ENCODE measurements at places on chromosomes 2 and 18.

GRCh38 chr18:37534627-37535026, 31.0 kb downstream of the CELF4 start:
- DNase-seq, result no peak

DNA sequence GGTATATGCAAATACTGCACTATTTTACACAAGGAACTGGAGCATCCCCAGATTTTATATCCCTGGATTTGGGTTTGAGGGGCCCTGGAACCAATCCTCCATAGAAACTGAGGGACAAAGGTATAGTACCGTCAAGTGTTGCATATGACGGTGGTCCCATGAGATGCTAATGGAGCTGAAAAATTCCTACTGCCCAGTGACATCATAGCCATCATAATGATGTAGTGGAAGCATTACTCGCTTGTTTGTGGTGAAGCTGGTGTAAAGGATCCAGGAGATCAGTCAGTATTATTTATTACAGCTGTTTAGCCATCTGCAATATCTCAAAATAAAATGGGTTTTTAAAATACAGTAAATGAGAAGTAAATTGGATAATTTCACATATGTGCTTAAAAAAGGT, 496.6 kb upstream of the HS6ST1 start:
- no peak for DNase-seq

- no peak for DNase-seq
These were observed 71.3 kb upstream of the NRXN1 start for GRCh38 chr2:51103205-51103604.

GRCh38 chr2:213067888-213068287, 83.5 kb downstream of the IKZF2 start:
- DNase-seq, result no peak

DNA sequence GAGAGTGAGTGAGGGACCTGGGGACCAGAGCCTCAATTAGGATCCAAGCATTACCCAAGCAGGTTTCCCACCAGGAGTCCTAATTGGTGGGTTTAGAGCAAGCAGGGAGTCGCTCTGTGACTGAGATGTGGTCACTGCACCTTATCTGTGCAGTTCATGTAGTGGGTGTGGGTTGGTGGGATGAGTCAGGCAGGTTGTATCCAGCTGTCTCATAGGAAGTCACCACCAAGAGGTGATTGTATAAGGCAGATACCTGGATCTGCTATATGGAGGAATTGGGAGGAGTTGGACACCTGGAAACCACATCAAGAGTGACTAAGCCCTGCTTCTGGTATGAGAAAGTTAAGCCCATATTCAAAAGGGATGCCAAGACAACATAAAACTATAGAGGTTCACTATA, 106.8 kb downstream of the ARHGAP28 start:
- no peak for DNase-seq

GRCh38 chr2:225598897-225599296, 199.4 kb downstream of the NYAP2 start:
- DNase-seq, result no peak

DNA sequence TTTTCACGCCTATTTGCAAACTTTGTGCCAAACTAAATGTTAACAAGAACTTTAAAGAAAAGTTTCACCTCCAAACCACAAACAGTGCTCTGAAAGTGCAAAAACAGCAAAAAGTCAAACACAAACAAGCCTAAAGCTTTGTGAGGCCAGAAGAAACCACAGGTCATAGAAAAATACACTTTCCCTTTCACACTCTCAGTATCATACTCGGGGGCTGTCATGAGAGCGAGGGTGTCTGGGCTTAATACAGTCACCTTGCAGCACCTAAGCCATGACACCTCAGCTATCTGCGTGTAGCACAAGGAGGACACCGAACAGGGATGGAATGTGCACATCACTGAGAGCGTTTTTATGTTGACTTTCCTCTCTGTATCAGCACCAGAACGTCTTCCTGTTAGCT, 26.6 kb upstream of the SEH1L start:
- DNase-seq, result no peak

All from mesenteric fat pad (tissue), 1 donor.